Inflammatory macrophage treated with lipopolysaccharide for 1 hour (primary cell): ENCODE measurements at places on chromosomes 2 and 18.
A peak's percentile ranks its signal among the peaks of the same experiment; 100 is the strongest.

GRCh38 chr2:129430911-129431310 is 548.6 kb upstream of the RAB6C start:
- no peak for DNase-seq

DNA sequence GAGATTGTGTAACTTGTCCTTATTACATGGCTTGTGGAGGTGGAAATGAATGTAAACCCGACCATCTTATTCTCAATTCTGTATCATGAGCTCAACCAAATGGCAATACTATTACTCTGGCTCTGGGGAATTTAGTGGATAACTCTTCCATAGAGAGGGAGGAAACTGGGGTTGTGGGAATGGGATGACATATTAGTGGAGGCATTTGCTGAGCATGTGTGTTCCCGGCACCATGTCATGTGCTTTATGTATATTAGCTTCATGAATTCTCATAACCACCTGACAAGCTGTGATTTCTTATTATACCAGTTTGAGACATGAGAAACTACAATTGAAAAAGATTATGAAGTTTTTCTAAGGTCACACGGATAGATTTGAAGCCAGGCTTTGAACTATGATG is 112.8 kb upstream of the TMEFF2 start:
- no peak for DNase-seq

DNA sequence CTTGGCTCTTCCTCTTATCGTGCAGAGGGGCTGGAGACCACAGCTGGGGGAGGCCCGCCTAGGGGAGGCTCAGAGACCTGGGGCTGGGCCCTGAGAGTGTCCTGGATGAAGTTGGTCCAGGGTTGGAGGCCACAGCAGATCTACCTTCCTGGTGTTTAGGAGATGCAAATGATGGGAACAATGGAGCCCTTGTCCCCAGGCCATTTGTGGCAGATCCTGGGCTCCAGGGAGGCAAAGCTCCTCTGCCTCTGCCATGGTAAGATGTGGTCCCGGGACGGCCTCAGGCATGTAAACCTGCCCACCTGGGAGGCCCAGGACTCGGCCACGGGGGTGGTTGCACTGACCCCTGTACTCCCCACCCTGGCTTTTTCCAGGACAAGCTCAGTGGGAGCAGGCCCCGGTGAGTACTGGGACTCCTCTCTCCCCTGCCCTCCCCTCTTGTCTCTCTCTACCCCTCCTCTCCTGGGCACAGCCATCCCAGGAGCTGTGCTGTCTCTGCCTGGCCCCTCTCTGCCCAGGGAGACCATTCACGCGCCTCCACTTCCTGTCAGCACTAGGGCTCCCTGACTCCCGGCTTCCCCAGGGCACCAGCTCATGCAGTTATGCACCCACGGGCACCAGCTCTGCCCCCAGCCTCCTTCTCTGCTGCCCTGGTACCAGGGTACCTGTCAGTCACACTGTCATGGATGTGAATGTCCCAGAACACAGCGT is 10.9 kb downstream of the SH2D6 start:
- DNase-seq: no peak

- peak; percentile 6 for DNase-seq
Observed at GRCh38 chr2:44793322-44793870, 148.1 kb upstream of the SIX3 start.

DNA sequence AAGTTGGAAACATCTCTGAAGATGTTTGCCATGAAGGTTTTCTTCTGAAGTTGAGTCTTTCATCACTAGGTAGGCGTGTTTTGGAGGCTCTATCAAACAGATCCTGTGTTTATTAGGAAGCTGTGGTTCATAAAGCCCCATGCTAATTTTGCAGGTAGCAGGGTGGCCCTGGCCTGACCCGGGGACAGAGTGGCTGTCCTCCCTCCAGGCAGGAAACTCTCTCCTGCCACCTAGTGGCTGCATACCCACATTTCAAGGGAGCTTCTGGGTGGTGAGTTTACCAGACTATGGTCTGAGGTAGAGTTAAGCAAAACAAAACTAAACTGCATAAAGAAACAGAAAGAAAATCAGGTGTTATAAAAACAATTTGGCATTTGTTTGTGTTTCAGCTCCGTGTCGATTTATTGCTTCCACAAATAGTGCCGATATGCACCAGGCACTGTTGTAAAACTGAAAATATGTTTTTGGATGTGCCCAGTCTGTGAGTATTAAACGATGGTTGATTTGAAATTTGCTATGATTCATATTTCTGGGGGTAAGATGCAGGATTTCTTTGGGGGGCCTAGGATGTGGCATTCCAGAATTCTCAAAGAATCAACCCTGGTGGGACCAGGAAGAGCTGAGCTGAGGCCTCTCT is 26.0 kb upstream of the IL37 start:
- DNase-seq: peak; percentile 97

GRCh38 chr2:8841932-8842331 is 4.5 kb upstream of the KIDINS220 start:
- DNase-seq: peak; percentile 50

DNA sequence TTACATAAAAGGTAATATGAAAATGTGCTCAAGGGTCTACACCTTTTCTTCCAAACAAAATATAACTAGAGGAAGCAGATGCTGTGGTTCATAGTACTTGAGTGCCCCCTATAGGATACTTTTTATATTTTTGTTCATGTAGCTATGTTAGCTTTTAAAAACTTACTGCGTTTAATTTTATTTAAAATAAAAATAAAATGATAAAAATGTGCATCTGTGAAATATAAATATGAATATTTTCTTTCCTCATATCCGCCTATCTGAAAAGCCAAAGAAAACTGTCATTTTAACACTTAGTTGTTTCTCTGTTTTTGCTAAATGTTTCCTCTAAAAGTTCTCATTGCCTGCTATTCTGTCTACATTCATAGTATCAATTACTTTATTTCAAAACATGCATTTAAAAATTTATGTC is 9.6 kb upstream of the LRP1B start:
- no peak for DNase-seq

DNA sequence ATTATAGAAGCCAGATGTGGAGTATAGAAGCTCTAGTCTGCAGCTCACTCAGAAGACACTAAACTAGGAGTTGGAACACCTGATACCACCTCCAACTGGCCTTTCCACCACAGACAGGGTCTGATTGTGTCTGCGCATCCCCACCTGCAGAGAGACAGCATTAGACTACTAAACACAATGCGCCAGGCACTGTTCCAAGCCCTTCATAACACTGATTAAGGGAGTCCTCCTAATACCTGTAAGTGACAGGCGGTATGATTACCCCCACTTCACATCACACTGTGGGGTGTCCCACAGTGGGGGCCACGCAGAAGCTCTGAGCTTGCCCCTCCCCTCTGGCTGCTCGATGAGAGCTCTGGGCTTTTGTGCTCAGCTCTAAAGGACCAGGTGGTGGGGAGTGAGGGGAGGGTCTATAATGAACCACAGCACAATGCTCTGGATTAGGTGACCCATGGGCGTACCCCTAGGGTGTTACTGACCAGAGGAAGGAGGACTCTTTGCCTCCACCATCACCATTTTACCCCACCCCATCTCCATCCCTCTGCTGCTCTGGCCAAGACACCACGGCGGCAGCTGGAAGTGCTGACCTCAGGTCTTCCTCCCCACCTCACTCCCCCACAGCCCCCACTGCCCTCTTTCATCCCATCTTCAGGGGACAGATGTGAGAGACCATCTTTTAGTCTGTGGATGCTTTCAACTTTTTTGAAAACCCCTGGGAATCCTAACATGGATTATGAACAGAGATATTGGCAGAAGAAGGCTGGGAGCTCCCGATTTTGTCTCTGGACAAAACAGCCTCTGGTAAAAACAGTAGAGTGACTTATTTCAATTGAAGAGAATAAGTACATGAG is 145.1 kb downstream of the GFPT1 start:
- no peak for DNase-seq

GRCh38 chr2:236974148-236974547 is 111.5 kb upstream of the COPS8 start:
- DNase-seq: peak; percentile 35

- DNase-seq: no peak
Observed at GRCh38 chr18:58584200-58585127, 44.4 kb downstream of the ALPK2 start.

- no peak for DNase-seq
Observed at GRCh38 chr2:72744049-72744448, 81.8 kb downstream of the EXOC6B start.

- DNase-seq: no peak
Observed at GRCh38 chr2:179910735-179911113, 49.3 kb upstream of the ZNF385B start.

GRCh38 chr2:8441986-8442385 is 239.9 kb upstream of the ID2 start:
- DNase-seq: peak; percentile 20

- peak; percentile 43 for DNase-seq
Observed at GRCh38 chr2:65291216-65292105, 63.8 kb downstream of the ACTR2 start.

- no peak for DNase-seq
Observed at GRCh38 chr18:61898640-61899101, 5.9 kb upstream of the RNF152 start.

DNA sequence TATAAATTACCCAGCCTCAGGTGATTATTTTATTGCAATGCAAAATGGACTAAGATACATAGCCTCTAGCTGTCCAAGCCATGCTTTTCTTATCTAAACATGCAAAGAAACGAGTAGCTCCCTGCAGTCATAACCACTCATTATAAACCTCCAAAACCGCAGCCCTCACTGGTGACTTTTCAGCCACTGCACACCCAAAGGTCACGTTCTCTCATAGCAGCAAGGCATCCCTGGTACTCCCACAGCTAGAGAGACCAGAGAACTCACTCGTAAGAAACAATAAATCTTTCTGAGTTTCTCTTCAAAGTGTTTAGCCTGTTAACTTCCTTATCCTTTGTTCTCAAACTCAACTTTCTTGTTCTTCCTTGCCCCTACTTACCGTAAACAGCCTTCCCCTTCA is 28.5 kb upstream of the RALBP1 start:
- no peak for DNase-seq

DNA sequence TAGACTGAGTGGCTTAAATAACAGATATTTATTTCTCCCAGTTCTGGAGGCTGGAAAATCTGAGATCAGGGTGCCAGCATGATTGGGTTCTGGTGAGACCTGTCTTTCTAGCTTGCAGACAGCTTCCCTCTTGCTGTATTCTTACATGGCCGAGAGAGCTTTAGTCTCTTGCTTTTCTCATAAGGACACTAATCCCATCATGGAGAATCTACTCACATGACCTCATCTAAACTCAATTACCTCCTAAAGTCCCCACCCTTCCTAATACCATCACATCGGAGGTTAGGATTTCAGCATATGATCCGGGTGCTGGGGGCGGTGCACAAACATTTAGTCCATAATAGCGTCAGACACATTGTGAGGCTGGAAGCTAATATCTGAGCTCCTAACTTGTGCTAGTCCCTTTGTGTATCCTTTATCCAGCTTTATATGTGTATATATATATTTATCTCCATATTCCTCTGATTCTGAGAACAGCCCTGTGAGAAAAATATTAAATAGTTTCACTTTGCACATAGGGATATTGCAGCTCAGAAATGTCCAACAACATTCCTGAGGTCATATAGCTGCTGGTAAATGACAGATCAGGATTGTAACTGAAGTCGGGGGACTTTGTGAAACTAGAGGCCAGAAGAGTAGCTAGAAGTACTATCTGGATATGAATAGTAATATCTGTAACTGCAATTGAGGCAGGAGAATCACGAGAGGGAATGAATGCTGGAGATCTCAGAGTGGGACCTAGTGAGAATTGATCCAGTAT is 28.9 kb downstream of the MARCHF4 start:
- DNase-seq: no peak
